ENCODE measurements at places on chromosomes 16 and 17.

- no peak for DNase-seq
Observed at GRCh38 chr16:11737713-11738112, 4.9 kb downstream of the TXNDC11 start.

GRCh38 chr16:70715055-70715858 lies 29.4 kb upstream of the MTSS2 start:
- no peak for DNase-seq

GRCh38 chr16:27024010-27024409 lies 42.7 kb upstream of the C16orf82 start:
- DNase-seq: no peak

- DNase-seq: no peak
Observed at GRCh38 chr16:56399047-56399446, 26.3 kb downstream of the AMFR start.

GRCh38 chr17:61366715-61367413 lies 32.8 kb upstream of the TBX2 start:
- no peak for DNase-seq

DNA sequence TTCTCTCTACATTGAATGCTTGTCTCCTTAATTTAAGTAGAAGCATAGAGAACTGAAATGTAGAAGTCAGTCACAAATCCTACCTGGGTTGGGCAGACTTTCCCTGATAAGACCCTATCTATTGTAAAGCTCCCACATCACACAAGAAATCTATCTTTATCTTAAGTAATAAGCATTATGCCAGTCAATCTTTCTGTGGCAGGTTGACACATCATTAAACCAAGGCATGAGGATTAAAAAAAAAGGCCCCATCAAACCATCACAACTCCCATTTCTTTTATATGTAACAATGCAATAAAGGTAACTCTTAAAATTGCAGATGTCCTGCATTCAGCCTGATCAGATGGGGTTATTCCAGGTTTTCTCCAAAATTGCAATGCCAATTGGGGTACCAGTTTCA lies 311.8 kb downstream of the TOX3 start:
- no peak for DNase-seq
